Smooth muscle cell of the pulmonary artery (primary cell): ENCODE measurements at places on chromosomes 13 and 19. TPM values are rescaled to one million over a fixed set of nuclear protein-coding genes. Genes with fewer than 3 reads are reported as not detected.

SUGP1 gene
- total RNA-seq = 21.1 and 21.4 TPM in 2 replicates

ZNF534 gene
- 0.07 and 0.23 TPM in 2 replicates for total RNA-seq

NUFIP1 gene
- 3.4 and 3.5 TPM in 2 replicates for total RNA-seq

ZIM2 gene
- not detected in 2 replicates for total RNA-seq

AZU1 gene
- total RNA-seq = 0.07 TPM in 1 of 2 replicates, not detected in the other

EID2B gene
- 2.1 and 2.7 TPM in 2 replicates for total RNA-seq
